Panc1 (cell line): ENCODE measurements at places on chromosomes 13 and 19.

GRCh38 chr19:33300894-33301143, 1.5 kb downstream of the CEBPA start:
- no peak overlapping the region for H3K27ac ChIP-seq
- no peaks in the 10 kb centered on the region; the same call in 1 of the 2 replicates for H3K36me3 ChIP-seq
- H3K27me3 ChIP-seq: peaks cover 5% of the 10 kb centered on the region; the same call in 1 of the 2 replicates
- no peak for DNase-seq
- peak overlapping the region; percentile 51; the same call in 1 of the 2 replicates for H3K4me3 ChIP-seq

- no peak overlapping the region for H3K4me3 ChIP-seq
- H3K27me3 ChIP-seq: no peaks in the 10 kb centered on the region
- H3K36me3 ChIP-seq: no peaks in the 10 kb centered on the region
- DNase-seq: no peak
- H3K4me1 ChIP-seq: no peaks in the 10 kb centered on the region
- no peak overlapping the region for H3K27ac ChIP-seq
Observed at GRCh38 chr13:65901723-65902122, 1328.4 kb downstream of the PCDH9 start.

DNA sequence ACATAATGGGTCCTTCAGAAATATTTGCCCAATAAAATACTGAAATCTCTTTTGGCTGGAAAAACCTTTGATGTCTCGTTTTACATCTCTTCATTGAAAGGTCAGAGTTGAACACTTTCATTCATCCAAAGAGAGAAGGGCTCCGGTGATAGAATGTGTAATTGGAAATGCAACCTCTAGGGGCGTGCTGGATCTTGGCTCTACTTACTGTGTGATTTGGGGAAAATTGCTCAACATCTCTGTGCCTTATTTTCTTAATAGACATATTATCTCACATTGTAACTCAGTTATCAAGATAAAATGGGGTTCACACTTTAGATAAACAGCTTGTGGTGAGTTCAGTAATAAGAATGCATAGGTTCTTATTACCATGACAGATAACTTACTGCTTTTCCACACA, 1444.1 kb downstream of the SLITRK5 start:
- no peaks in the 10 kb centered on the region for H3K4me1 ChIP-seq
- H3K36me3 ChIP-seq: no peaks in the 10 kb centered on the region
- no peak overlapping the region for H3K27ac ChIP-seq
- no peak overlapping the region for H3K4me3 ChIP-seq

- no peak overlapping the region for H3K27ac ChIP-seq
- no peaks in the 10 kb centered on the region for H3K36me3 ChIP-seq
- no peaks in the 10 kb centered on the region for H3K27me3 ChIP-seq
- DNase-seq: no peak
Observed at GRCh38 chr13:108980237-108980636, 350.8 kb downstream of the MYO16 start.

DNA sequence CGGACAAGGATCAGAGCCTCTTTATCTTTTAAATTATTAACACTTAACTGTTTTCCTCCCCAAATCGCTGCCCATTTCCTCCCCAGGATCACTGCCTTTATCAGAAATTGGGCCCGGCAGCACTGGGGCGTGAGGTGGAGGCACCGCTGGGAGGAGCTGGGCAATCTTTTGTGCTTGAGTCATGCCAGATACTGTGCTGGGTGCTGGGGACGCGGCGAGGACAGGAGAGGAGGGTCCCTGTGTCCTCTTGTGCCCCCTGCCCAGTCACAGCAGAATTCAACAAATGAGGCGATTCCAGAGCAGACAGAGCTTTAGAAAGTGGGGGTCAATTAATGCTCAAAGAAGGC, 347.8 kb downstream of the ZNF536 start:
- no peak overlapping the region for H3K27ac ChIP-seq
- peak overlapping the region; percentile 68 for H3K4me3 ChIP-seq
- H3K36me3 ChIP-seq: no peaks in the 10 kb centered on the region
- peaks cover 8% of the 10 kb centered on the region for H3K27me3 ChIP-seq
- no peak for DNase-seq
- peaks cover 9% of the 10 kb centered on the region for H3K4me1 ChIP-seq

- no peaks in the 10 kb centered on the region for H3K4me1 ChIP-seq
- H3K27me3 ChIP-seq: no peaks in the 10 kb centered on the region
- H3K36me3 ChIP-seq: no peaks in the 10 kb centered on the region; the same call in 1 of the 2 replicates
- no peak overlapping the region for H3K27ac ChIP-seq
- no peak overlapping the region for H3K4me3 ChIP-seq
Observed at GRCh38 chr13:78630511-78630910, 27.2 kb upstream of the POU4F1 start.

- H3K36me3 ChIP-seq: no peaks in the 10 kb centered on the region
- DNase-seq: no peak
- H3K27ac ChIP-seq: no peak overlapping the region
- H3K27me3 ChIP-seq: no peaks in the 10 kb centered on the region
- no peak overlapping the region for H3K4me3 ChIP-seq
Observed at GRCh38 chr13:52921194-52921593, 72.8 kb upstream of the PCDH8 start.

DNA sequence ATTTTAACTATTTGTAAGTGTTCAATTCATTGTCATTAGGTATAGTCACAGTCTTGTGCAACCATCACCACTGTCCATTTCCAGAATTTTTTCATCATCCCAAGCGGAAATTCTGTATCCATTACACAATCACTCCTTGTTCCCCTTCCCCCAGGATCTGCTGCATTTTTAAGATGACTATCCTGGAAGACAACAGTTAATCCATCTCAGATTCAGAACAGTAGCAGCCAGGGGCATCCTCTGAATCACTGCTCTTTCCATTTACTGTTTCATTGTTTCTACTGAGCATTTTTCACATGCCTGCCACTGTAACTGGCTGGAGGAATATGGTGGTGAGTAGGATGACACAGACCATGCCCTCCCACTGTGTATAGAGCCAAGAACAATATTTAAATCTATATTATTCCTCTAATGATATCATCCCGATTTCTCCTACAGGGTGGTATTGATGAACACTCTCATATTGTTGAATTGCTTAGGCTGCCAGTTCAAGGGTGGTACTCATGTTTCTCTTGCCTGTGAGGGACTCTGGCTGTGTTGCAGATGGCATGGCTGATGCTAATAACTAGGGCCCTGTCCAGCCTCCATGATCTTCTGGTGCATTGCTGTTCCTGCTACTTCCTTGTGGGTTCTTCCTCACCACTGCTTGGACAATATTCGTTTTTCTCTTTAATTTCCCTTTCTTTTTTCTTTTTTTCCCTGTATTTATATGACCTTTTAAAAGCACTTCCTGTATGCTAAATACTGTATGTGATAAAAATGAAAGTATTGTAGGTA, 59.0 kb downstream of the WDFY2 start:
- H3K27ac ChIP-seq: peak overlapping the region; percentile 82
- DNase-seq: no peak
- H3K4me3 ChIP-seq: no peak overlapping the region
- no peaks in the 10 kb centered on the region for H3K27me3 ChIP-seq
- peaks cover 47% of the 10 kb centered on the region for H3K4me1 ChIP-seq
- no peaks in the 10 kb centered on the region for H3K36me3 ChIP-seq

GRCh38 chr19:29858000-29858596, 46.3 kb downstream of the CCNE1 start:
- no peaks in the 10 kb centered on the region for H3K4me1 ChIP-seq
- H3K4me3 ChIP-seq: no peak overlapping the region
- DNase-seq: no peak
- no peaks in the 10 kb centered on the region for H3K36me3 ChIP-seq

DNA sequence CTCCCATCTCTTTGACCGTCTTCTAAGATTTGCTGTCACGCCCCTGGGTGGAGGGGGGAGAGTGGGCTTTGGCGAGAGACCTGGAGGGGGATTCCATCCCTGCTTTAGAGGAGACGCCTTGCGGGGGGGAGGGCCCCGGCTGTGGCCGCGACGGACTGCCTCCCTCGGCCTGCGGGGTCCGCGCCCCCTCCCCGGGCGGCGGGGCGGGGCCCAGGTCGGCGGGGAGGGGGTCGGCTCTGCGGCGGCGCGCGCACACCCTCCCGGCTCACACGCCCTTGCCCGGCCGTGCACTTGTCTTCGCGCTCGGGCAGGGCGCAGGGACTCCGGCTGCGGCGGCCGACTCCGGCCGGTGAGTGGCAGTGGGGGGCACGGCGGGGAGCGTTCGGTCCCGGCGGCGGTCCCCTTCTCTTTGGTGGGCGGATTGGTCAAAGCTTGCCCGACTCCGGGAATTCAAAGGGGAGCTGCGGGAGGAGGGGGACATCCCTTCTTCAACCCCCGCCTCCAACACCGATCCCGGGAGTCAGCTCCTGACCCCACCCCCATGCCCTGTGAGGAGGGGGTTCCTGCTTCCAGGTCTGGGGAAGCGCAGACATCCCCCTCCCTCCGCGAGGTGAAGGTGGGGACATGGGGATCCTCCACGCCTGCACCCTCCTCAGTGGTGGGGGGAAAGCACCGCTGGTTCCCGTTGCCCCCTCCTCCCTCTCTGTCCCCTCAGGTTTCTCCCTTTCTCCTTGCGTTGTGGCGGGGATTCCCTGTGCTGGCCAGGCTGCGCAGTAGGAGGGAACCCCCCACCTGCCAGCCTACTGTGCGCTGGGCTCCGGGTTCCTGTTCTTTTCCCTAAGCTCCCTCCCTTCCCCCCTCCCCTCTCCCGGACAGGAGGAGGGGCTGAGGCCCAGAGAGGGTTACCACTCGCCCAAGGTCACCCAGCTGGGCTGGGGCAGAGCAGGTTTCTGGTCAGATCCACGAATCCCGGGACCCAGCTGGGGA, 14.6 kb upstream of the KCNN1 start:
- DNase-seq: no peak
- no peaks in the 10 kb centered on the region; the same call in 1 of the 2 replicates for H3K27me3 ChIP-seq
- H3K27ac ChIP-seq: no peak overlapping the region
- H3K4me1 ChIP-seq: peaks cover 14% of the 10 kb centered on the region

GRCh38 chr13:32734511-32734910, 148.3 kb downstream of the PDS5B start:
- no peaks in the 10 kb centered on the region for H3K4me1 ChIP-seq
- H3K4me3 ChIP-seq: no peak overlapping the region
- H3K36me3 ChIP-seq: no peaks in the 10 kb centered on the region
- no peak for DNase-seq
- H3K27ac ChIP-seq: no peak overlapping the region

DNA sequence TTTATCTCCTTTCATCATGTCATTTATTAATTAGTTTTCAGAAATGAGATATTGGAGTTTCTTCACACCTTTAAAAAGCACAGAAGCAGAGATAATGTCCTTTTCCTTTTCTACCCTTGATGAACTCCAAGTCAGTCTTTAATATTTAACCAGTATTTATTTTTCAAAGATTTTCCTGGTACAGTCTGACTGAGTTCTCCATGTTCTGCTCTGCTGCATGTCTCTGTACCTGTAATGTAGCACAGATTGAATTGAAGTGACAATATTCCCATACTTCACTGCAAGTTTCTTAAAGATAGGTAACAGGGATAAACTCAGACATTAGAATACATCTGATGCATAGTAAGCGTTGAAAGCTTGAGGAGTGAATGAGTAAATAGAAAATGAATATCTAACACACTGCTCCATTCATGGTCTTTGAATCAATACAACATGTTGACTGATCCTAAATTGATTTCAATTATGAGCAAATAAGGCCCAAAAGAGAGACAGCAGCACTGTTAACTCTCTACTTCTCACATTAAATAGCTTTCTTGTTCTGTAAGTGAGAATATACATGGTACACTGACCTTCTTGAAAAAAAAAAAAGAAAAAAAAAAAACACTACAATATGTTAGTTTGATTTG, 1323.6 kb upstream of the PRR20A start:
- no peaks in the 10 kb centered on the region for H3K36me3 ChIP-seq
- no peak overlapping the region for H3K4me3 ChIP-seq
- no peaks in the 10 kb centered on the region for H3K4me1 ChIP-seq
- no peak overlapping the region for H3K27ac ChIP-seq

DNA sequence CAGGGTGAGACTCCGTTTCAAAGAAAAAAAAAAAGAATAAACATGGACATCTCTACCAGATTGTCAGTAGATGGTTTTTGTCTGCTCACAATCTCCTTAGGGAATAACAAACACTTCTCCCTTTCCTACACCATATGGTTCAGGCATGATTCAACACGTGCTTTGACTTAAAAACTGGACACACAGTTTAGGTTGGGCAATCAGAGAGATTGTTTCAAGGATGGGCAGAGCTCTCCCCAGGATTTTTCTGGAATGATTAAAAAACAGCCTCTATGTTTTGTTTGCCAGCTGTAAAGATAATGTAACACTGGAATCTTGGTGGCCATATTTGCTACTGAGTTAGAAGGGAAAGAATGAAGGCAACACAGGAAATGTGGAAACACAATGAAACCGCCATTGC, 150.1 kb upstream of the TSC22D1 start:
- H3K27ac ChIP-seq: no peak overlapping the region
- no peak overlapping the region for H3K4me3 ChIP-seq
- DNase-seq: no peak
- H3K4me1 ChIP-seq: no peaks in the 10 kb centered on the region
- no peaks in the 10 kb centered on the region for H3K36me3 ChIP-seq

DNA sequence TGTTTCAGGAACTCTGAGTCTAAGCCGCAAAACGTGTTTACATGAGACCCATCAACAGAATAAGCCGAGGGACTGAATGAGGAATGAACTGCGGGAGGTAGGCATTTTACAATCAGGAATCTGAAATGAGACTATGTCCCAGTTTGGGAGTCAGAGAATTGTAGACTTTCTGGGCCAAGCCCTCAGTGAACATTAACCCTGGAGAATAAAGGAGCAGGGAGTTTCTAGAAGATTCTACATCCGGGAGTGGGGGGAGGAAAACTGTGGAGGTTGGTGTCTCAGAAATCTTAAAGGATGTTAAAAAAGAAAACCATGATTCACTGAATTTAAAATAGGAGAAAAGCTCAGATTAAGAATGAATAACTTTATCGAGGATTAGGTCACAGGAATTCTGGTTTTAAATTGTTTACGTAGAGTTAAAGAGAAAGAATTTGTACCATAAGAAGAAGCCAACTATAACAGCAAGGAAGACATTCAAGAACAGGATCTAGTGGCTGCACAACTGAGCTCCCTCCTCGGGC, 18.5 kb downstream of the RFX2 start:
- DNase-seq: no peak
- no peaks in the 10 kb centered on the region for H3K27me3 ChIP-seq
- peak overlapping the region; percentile 49 for H3K27ac ChIP-seq
- H3K4me3 ChIP-seq: peak overlapping the region; percentile 15; the same call in 1 of the 2 replicates

GRCh38 chr19:40420766-40421765, 4.7 kb downstream of the SERTAD1 start:
- peak overlapping the region; percentile 53 for H3K4me3 ChIP-seq
- no peaks in the 10 kb centered on the region for H3K27me3 ChIP-seq
- no peak for DNase-seq
- peak overlapping the region; percentile 92 for H3K27ac ChIP-seq
